Esophagus squamous epithelium (tissue), 5 donors: ENCODE measurements at places on chromosomes 12 and 14.

GRCh38 chr12:109950625-109951024 is 45.5 kb downstream of the GIT2 start:
- DNase-seq = no peak

GRCh38 chr14:83611491-83611890 is 1918.5 kb upstream of the FLRT2 start:
- no peak for DNase-seq

- no peak for DNase-seq
These were observed 2.1 kb upstream of the ARHGAP5 start for GRCh38 chr14:32074887-32075572.

DNA sequence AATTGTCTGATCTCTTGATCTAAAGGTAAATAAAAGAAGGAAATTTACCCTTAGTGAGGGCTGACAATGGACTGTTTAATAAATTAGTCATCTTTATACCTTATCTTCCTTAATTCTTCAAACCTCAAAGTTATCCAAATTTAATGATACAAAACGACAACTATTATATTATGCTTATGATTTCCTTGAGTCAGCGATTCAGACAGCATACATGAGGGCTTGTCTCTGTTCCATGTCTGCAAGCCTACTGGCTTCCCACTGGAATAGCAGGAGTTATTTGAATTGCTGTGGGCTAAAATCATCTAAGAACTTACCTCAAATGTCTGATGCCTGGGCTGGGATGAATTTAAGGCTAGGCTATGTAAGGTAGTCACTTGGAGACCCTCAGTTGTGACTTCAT is 197.2 kb upstream of the MDGA2 start:
- no peak for DNase-seq

DNA sequence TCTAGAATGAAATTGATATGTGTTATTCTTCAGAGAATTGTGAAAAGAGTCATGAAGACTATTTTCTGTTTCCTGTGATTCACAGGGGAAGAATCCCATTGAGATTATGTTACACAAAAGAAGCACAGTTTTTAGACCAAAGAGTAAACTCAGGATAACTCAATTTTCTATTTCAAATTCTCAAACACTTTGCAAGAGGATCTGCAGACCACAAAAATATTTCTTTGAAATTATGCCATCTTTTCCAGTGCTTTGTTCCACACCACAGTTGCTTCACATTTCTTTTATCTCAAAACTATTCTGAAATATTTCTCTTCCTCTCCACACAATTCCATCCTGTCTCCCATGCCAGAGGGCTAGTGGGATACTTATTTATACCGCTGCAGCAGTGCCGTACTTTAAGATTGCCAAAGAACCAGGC is 188.9 kb upstream of the FOXG1 start:
- DNase-seq = no peak

GRCh38 chr12:93137656-93138612 is 208.8 kb upstream of the EEA1 start:
- no peak for DNase-seq

GRCh38 chr14:29140016-29140415 is 373.4 kb downstream of the FOXG1 start:
- DNase-seq = no peak

- DNase-seq = no peak
These were observed 74.1 kb downstream of the ZNF664 start for GRCh38 chr12:124047045-124047566.

DNA sequence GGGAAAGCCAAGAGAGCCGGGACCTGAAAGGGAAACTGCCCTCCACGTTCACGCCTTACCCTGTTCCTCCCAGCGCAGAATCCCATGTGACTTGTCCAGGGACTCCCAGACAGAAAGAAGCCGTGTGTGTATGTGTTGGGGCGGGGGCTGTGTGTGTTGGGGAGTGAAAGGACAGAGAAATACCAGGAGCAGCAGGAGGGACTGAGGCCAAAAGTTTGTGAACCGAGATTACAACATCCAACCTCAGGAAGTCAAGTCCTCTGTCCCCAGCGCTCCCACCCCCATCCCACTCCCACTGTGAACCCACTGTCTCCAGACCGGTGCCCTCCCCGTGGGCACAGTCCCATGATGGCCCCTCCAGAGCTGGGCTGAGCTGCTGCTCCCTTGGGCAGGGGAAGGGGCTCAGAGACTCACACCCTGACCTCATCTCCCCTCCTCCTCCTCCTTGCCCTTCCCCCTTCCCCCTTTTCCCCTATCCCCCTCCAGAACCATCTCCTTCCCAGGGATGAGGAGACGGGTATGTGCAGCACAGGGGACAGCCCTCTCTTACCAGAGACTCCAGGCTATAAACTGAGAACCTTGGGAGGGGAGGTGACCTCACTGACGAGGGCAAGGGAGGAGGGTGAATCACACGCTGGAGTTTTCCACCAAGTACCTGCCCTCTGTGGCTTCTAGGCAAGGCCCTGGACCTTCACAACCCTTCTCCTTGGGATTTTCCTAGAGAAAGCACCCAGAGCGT is at the start of gene SLC6A12:
Gene SLC6A12 (minus strand): TSS at position 155 of the 739 bp plus-strand sequence. CDS start 4,171 bp downstream, outside the sequence.
- DNase-seq = no peak

DNA sequence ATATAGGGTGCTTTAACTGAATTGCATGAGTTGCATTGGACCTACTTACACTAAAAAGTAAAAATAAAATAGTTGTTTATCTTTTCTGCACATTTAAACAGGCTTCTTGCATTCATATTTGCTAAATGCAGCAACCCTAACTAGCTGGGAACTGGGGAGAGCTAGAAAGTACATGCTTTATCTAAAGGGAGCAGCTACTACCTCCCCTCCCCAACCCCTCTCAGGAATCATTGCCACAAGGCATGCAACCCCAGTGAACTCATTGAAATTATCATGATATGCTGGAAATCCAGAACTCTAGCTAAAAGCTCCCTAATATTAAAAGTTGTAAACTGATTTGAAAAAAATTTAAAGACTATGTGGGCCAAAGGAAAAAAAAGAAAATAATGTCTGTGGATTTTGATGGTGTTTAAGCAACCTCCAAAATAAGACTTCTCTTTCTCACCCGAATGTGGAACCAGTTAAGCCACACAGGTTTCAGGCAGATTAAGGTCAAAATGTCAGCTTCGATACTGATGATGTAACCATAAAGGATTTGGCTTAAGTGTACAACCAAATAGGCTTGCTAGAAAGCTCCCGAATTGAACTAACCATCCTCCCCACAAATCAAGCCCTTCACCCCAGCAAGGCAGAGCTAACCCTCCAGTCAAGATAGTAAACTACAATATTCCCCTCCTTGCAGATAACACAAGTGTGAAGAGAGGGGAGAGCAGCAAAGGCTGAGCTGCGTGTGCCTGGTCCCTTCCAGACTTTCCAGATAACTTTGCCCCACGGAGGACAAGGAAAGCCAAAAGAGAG is 13.8 kb upstream of the POC1B start:
- no peak for DNase-seq
